ENCODE measurements at places on chromosomes 6 and 20. TPM values are rescaled to one million over a fixed set of nuclear protein-coding genes. Genes with fewer than 3 reads are reported as not detected.

MYL9 gene
- 43.8 TPM for total RNA-seq

SYCP2 gene
- total RNA-seq: 0.88 TPM

DHX35 gene
- 6.8 TPM for total RNA-seq

OXT gene
- not detected for total RNA-seq

TAGAP gene
- total RNA-seq: 0.42 TPM

OR2J3 gene
- total RNA-seq: not detected

TBXT gene
- not detected for total RNA-seq

BIRC7 gene
- total RNA-seq: not detected

NUS1 gene
- 14.7 TPM for total RNA-seq

DNMT3B gene
- total RNA-seq: 0.32 TPM

LY6G6D gene
- not detected for total RNA-seq

EXOC2 gene
- total RNA-seq: 7.0 TPM

BMP6 gene
- 2.0 TPM for total RNA-seq

NNAT gene
- total RNA-seq: 9.2 TPM

UNC5CL gene
- 0.19 TPM for total RNA-seq

GABRR1 gene
- 0.15 TPM for total RNA-seq

GJA10 gene
- not detected for total RNA-seq

TMEM200A gene
- total RNA-seq: 0.06 TPM

TMEM30A gene
- total RNA-seq: 33.5 TPM

IP6K3 gene
- 363 TPM for total RNA-seq

CYP39A1 gene
- 0.62 TPM for total RNA-seq

GRIK2 gene
- total RNA-seq: 2.9 TPM

WFDC13 gene
- not detected for total RNA-seq

BPI gene
- total RNA-seq: not detected

DOK5 gene
- 25.5 TPM for total RNA-seq

CARMIL1 gene
- 1.0 TPM for total RNA-seq

CALHM4 gene
- not detected for total RNA-seq

SLC4A11 gene
- 1.4 TPM for total RNA-seq

COL19A1 gene
- 10.3 TPM for total RNA-seq

SLC22A23 gene
- 13.2 TPM for total RNA-seq

ULBP3 gene
- 0.67 TPM for total RNA-seq

HRH3 gene
- total RNA-seq: not detected

CST4 gene
- not detected for total RNA-seq

FKBP1C gene
- total RNA-seq: 0.54 TPM

PSORS1C2 gene
- total RNA-seq: not detected

FABP7 gene
- total RNA-seq: 3.7 TPM

DDX43 gene
- total RNA-seq: not detected

IL17A gene
- total RNA-seq: not detected

CUTA gene
- 89.2 TPM for total RNA-seq

HLA-DPB1 gene
- 33.2 TPM for total RNA-seq

IMPG1 gene
- not detected for total RNA-seq

SGK2 gene
- not detected for total RNA-seq

STX16 gene
- 26.3 TPM for total RNA-seq

DDX39B gene
- 183 TPM for total RNA-seq

FAM83C gene
- not detected for total RNA-seq

PRR18 gene
- not detected for total RNA-seq

CALHM5 gene
- 1.2 TPM for total RNA-seq

MED20 gene
- total RNA-seq: 16.4 TPM

PIGT gene
- total RNA-seq: 74.9 TPM

TOMM6 gene
- total RNA-seq: 158 TPM

AGER gene
- total RNA-seq: 2.0 TPM

SASH1 gene
- 26.1 TPM for total RNA-seq

HLA-F gene
- 16.5 TPM for total RNA-seq

DEFB124 gene
- total RNA-seq: not detected

LY6G5B gene
- 2.4 TPM for total RNA-seq

XKR7 gene
- not detected for total RNA-seq

C4A gene
- total RNA-seq: 5.6 TPM
